ENCODE measurements at places on chromosomes 2 and 18. TPM values are rescaled to one million over a fixed set of nuclear protein-coding genes. Genes with fewer than 3 reads are reported as not detected.

GRCh38 chr2:150429384-150429961, 58.0 kb downstream of the RND3 start:
- DNase-seq = no peak
- H3K4me1 ChIP-seq = peaks cover 2% of the 10 kb centered on the region
- H3K27me3 ChIP-seq = peaks cover 2% of the 10 kb centered on the region
- H3K36me3 ChIP-seq = no peaks in the 10 kb centered on the region

DNA sequence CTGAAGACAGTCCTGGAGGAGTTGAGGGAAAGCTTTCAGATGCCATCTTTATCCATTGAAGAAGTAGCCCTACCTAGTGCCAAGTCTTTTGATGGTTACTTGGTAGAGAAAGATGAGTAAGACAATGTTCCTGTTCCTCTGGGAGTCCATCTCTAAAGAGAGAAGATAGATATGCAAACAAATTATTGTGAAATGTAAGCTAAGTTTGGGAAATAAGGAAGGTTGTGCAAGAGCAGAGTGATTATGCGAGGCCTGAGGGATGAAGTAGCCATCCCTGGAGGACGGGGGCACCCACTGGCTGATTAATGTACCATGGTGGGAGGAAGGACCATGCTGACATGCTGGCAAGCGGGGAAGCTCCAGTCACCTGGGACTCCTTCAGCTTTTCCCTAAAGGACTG, 994 bp upstream of the DTNA start:
- no peaks in the 10 kb centered on the region for H3K36me3 ChIP-seq
- no peak overlapping the region for H3K4me3 ChIP-seq
- H3K27ac ChIP-seq = no peak overlapping the region
- peaks cover 10% of the 10 kb centered on the region for H3K4me1 ChIP-seq
- no peak for DNase-seq

Gene TBR1
- not detected for total RNA-seq

Gene CMPK2
- total RNA-seq = 3.4 TPM

GRCh38 chr2:176747928-176748327, 464.7 kb upstream of the HNRNPA3 start:
- DNase-seq = no peak
- no peak overlapping the region for H3K4me3 ChIP-seq
- H3K36me3 ChIP-seq = no peaks in the 10 kb centered on the region
- H3K4me1 ChIP-seq = peaks cover 13% of the 10 kb centered on the region

GRCh38 chr2:155377931-155378444, 679.5 kb downstream of the KCNJ3 start:
- no peaks in the 10 kb centered on the region for H3K27me3 ChIP-seq
- no peaks in the 10 kb centered on the region for H3K36me3 ChIP-seq
- no peak overlapping the region for H3K4me3 ChIP-seq
- H3K4me1 ChIP-seq = peaks cover 12% of the 10 kb centered on the region
- H3K27ac ChIP-seq = no peak overlapping the region
- DNase-seq = no peak

GRCh38 chr18:24543795-24544498, 83.5 kb downstream of the HRH4 start:
- no peak overlapping the region for H3K4me3 ChIP-seq
- H3K4me1 ChIP-seq = peaks cover 14% of the 10 kb centered on the region
- DNase-seq = no peak
- H3K27ac ChIP-seq = peak overlapping the region; percentile 73

- DNase-seq = no peak
- H3K27me3 ChIP-seq = peaks cover 9% of the 10 kb centered on the region
- H3K27ac ChIP-seq = no peak overlapping the region
- peaks cover 4% of the 10 kb centered on the region for H3K4me1 ChIP-seq
- H3K36me3 ChIP-seq = no peaks in the 10 kb centered on the region
- no peak overlapping the region for H3K4me3 ChIP-seq
These were observed 20.2 kb upstream of the KLF11 start for GRCh38 chr2:10022966-10023662.

GRCh38 chr2:167289651-167290410, 401.6 kb downstream of the XIRP2 start:
- DNase-seq = no peak
- no peaks in the 10 kb centered on the region for H3K36me3 ChIP-seq
- no peak overlapping the region for H3K4me3 ChIP-seq
- H3K27me3 ChIP-seq = peaks cover 5% of the 10 kb centered on the region
